GM10248 (cell line): ENCODE measurements at places on chromosomes 4 and X.

DNA sequence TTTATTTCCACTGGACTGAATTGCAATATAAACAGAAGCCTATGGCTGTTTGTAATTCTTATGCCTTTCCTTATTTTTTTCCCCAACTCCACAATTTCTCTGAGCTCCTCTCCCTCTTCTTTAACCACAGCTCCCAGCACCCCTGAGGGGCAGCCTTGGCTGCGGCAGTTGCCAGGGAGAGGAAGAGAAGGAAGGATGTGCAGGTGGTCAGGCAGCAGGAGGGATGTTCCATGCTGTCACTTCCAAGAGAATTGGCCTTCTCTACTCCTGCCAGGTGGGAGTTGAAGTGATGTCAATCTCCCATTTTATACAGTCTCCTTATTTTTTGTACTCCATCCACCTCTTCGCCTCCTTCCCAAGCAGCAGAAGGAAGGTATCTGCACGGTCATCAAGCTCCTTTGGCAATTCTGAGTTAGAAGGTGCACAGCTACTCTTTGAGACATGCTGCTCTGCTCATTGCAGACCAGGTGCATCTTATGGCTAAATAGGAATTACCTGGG, 343.3 kb upstream of the RPS6KA3 start:
- no peak for DNase-seq

DNA sequence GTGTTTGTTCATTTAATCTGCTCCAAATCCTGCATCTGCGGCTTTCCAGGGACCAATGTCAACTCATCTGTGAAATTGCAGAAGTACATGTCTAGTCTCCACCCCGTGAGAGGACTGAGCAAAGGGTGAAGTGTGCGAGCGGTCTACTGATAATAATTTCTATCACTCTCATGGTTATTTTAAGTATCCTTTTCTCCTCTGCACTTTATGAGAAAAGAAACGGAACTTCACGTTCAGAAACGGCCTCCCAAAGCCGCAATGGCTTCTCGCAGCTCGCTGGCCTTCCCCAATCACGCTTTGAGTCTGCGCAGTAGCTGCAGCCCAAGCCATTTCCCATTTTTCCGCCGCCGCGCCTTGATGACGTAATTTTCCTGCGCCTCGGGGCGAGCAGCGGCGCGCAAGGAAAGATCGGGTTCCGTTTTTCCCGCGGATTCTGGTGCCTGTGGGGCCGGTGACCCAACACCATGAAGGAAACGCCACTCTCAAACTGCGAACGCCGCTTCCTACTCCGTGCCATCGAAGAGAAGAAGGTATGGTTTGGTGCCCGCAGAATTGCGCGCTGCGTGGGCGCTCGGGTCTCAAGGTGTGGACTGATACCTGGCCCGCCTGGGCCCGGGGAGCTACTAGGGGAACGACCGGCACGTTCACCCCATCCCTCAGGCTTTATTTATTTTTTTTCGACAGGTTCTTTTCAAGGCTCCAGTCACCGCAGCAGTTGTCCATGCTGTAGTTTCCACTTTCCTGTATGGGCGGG, at the start of gene EXOSC9:
Gene EXOSC9 (plus strand): TSS at position 363 of the 754 bp plus-strand sequence. CDS start 102 bp downstream, at position 465.
- DNase-seq, result peak; percentile 86

DNA sequence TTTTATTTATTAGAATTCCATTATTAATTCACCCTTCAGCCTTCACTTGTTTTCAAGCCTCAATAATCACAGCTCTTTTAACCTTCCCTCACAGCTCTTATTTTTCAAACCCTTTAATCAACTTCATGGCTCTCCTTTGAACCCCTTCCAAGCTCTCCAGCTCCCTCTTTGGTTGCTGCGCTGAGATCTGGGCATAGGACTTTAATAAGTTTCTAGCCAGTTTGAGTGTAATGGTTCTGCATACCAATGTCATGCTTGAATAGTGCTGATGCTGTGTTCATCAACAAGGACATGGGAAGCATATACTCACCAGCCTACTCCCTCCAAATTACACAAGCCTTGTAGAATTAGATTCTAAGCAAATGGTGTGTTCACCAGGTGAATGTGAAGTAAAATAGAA, 3.5 kb upstream of the RNF212 start:
- no peak for DNase-seq

- DNase-seq, result no peak
Measured at GRCh38 chr4:40134206-40134917, 62.5 kb upstream of the RHOH start.
